ENCODE measurements at places on chromosomes 7 and 10.

DNA sequence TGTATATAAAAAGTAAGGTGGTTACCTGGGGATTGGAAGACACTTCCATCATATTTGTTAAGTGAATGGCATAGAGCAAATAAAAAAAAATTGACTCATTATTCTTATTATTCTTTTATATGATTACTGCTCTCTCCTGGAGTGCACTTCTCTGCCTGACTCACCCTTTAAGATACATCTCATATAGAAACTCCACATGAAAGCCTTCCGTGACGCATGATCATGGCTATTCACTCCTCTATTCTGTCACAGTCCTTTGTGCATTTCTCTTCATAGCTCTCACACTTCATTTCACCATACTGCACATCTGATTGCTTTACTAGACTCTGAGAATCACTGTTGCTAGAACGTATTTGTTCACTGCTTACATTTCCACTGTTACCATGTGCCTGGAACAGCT lies 597.3 kb downstream of the CNTNAP2 start:
- DNase-seq: no peak

- no peak for DNase-seq
Measured at GRCh38 chr7:150736864-150737263, 354 bp upstream of the GIMAP5 start.

GRCh38 chr7:117796889-117797288 lies 76.4 kb downstream of the CTTNBP2 start:
- DNase-seq: peak; percentile 92

DNA sequence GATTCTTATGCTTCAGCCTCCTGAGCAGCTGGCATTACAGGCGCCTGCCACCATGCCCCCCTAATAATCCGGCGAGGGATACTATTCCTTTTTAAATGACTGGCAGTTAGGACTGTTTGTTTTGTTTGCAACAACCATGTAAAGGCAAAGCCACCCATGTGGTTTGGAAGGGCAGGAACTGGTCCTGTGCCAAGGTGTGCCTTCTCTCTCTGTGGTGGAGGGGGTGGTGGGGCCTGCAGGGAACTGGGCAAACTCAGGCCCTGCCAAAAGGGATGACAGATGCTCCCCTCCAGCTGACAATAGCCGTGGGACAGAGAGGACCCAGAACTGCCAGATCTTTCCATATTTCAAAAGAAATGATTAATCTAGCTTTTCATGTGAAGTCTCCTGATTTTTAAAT lies 23.5 kb upstream of the WAPL start:
- peak; percentile 10 for DNase-seq

GRCh38 chr10:119335671-119336353 lies 128.4 kb downstream of the GRK5 start:
- DNase-seq: no peak

Measured in NCI-H1417 (cell line).